ENCODE measurements at places on chromosomes 1 and 21.

- DNase-seq, result no peak
Observed at GRCh38 chr1:25619101-25619890, 2.7 kb downstream of the MAN1C1 start.

GRCh38 chr21:42165901-42166300 lies 53.0 kb upstream of the ABCG1 start:
- DNase-seq, result no peak

GRCh38 chr1:162299018-162299417 lies 77.6 kb downstream of the SPATA46 start:
- no peak for DNase-seq

DNA sequence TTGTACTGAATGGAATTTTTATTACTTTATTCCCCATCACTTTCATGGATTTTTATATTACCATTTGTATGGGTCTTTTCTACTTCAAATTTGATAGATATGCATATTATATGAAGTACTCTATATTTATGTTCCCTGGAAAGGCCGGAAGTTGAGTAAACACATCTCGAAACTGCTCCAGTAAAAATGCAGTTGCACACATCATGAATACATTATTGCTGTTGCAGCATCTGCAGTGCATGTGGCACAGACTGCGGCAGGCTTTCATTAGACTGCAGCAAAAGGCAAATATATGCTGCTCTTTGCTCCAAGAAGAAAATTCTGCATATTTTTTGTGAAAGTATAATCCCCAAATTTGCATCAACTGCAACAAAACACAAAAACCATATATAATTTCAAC lies 48.7 kb upstream of the LRRC7 start:
- no peak for DNase-seq

- no peak for DNase-seq
Observed at GRCh38 chr1:235552146-235552716, 48.0 kb upstream of the B3GALNT2 start.

- peak; percentile 95 for DNase-seq
Observed at GRCh38 chr1:89953131-89953626, 41.7 kb upstream of the ZNF326 start.

GRCh38 chr1:240732390-240732789 lies 120.4 kb upstream of the GREM2 start:
- peak; percentile 35 for DNase-seq

DNA sequence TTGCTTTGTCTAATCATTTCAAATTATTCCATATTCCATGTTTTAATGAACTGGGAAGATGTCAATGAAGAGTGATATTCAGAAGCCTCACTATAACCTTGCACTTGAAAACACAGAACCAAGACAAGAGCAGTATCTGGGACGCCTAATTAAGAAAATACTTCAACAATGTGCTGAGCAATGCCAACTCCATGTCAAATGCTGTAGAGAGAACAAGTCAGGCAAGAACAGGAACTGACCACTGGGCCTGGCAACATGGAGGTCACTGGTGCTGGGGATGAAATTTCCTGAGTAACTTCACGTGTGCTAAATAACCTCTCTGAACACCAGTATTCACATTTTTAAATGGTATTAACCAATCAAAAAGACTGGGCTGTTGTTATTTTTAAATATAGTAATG lies 22.8 kb downstream of the HEATR1 start:
- no peak for DNase-seq

- no peak for DNase-seq
Observed at GRCh38 chr1:83516369-83516768, 482.6 kb downstream of the TTLL7 start.

DNA sequence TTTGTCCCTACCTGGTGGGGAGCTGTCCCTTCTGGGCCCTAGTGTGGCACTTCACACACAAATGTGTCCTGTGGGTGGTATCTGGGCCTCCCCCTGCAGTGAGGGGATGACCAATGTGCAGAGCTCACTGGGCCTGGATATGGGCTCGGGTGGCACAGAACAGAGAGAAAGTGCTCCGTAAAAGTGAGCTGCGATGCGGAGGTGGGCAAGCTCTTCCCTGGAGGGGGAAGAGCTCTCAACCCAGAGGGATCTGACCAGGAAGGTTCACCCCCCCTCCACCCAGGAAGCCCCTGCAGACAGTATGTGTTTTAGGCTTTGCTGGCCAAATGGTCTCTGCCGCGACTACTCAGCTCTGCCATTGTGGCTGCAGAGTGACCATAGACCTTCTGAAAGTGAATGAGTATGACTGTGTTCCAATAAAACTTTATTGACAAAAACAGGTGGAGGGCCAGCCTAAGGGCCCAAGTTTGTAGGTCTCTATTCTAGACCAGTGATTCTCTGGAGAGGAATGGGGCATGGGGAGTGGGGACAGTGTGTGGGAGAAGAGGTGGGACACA lies 8.6 kb upstream of the ITGB2 start:
- no peak for DNase-seq

DNA sequence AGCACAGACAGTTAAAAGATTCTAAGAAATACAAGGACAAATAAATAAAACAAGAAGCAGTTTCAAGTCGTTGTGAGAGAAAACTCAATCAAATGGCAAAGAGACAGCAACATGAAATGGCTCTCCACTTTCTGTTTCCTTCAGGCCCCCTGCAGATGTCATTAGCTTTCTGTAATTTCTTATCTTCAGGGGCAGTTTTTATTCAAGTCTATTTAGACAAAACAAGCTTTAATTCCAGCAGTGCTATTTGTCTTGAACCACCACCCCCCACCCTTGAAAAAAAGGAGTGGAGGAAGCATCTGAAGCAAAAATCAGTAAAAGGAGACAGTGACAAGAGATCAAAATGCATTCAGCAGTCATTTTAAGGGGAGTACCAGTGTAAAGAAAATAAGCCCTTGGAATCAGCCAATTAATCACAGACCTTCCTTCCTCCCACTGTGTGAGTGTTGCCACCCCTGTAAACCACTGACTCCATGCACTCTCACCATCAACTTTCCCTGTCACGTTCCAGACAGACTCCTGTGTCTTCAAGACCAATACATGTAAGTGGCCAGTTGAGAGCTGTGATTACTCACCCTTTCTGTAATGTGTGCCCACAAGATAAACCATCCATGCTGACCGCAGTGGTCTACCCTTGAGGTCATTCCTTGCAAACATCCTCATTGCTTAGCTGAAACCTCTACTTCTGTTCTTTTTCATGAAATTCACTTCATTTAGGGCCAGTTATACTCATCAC lies 136.1 kb upstream of the HOOK1 start:
- peak; percentile 91 for DNase-seq

- no peak for DNase-seq
Observed at GRCh38 chr1:117679299-117679698, 73.5 kb downstream of the TENT5C start.

GRCh38 chr1:14848625-14849024 lies 250.1 kb downstream of the KAZN start:
- DNase-seq, result no peak

- DNase-seq, result no peak
Observed at GRCh38 chr21:41859297-41859980, 19.7 kb downstream of the PRDM15 start.

GRCh38 chr1:208098773-208099172 lies 145.4 kb downstream of the PLXNA2 start:
- DNase-seq, result no peak

DNA sequence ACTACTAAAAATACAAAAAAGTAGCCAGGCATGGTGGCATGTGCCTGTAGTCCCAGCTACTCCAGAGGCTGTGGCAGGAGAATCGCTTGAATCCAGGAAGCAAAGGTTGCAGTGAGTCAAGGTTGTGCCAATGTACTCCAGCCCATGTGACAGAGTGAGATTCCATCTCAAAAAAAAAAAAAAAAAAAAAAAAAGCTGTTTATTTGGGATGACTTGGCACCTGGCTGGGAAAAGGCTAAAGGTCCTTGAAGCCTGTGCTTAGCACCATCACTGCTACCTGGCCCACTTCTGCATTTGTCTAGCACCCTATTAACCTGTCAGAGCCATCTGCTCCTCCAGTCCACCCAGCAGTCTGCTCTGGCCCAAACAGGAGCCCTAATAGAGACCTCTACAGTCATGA lies 25.0 kb downstream of the PRDX6 start:
- DNase-seq, result no peak

- DNase-seq, result no peak
Observed at GRCh38 chr1:105632342-105633196, 1423.9 kb upstream of the PRMT6 start.

GRCh38 chr1:170461762-170462384 lies 70.1 kb upstream of the GORAB start:
- DNase-seq, result no peak

- DNase-seq, result no peak
Observed at GRCh38 chr1:224751624-224752311, 135.7 kb downstream of the CNIH3 start.

GRCh38 chr21:24183077-24183476 lies 1424.2 kb downstream of the MRPL39 start:
- no peak for DNase-seq

GRCh38 chr1:70264839-70265238 lies 43.7 kb downstream of the SRSF11 start:
- DNase-seq, result no peak

DNA sequence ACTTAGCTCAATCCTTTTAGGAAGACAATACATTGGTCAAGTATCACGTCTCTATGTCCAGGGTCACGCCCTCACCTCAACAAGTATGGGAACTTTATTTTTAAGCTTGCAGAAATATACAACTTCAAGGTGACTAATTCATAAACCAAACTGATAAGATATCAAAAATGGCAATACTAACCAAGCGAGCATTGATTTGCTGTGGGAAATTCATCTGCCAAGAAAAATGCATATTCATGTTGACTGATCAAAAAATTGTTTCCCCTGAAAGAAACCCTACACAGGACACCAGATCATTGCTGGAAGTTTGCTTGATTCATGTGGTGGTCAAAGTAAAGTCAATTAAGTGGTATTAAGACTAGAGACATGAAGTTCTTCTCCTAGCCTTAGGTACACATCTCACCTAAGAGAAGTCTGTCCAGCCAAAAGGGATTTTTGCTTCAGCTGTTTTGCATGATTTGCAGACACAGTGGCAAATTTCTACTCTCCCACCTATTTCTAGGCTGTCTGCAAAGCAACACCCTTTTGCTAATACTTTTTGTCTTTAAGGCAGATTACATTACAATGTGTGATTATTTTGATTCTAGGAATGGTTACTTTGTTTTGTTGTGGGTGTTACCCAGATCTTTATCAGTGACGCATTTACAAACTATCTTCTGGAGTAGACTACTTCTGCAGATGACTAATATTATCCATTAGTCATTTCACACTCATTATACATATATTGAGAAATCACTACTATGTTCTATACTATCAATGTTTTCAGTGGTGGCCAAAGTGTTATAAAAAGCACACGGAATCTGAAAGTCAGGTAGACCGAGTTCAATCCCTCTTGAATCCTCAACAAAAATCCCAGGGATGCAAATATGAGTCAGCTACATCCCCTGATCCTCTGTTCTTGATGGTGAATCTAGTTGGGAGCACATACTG lies 12.4 kb downstream of the SAMSN1 start:
- DNase-seq, result peak; percentile 84

GRCh38 chr1:79716447-79716846 lies 709.9 kb upstream of the ADGRL4 start:
- DNase-seq, result no peak

DNA sequence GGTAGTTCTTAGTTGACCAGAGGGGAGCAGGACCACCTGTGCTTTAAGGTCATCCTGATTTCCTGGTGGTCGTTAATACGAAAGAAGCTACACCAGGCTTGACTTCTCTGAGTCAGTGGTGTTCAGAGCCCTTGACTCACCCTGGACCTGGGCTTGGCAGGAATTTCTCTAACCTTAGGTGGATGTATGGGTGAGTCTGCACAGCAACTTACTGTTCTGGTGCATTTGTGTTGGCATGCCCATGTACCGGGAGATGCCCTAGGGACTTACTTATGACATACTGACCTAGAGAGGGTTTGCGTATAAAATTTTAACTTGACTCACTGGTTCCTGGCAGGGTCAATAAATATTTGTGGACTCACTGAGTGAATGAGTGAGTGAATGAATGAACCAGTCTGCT lies 304.6 kb downstream of the DISC1 start:
- DNase-seq, result no peak

DNA sequence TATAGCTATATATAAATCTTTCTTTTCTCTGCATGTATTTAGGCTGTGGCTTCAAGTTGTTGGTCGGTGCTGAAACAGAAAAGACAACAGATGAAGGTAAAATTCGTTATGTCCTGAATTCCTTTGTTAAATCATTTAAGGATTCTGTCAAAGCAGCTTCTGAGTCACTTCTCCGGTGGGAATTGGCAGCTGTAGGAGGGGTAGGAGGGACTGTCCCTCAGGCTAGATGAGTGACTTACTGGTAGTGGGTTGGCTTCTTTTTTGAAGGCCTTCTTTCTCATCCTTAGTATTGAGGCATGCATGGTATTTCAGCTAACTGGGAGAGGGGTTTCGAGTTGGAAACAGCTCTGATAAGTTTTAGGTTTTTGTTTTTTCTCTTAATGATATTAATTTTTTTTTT lies 22.1 kb upstream of the NEXN start:
- DNase-seq, result no peak

DNA sequence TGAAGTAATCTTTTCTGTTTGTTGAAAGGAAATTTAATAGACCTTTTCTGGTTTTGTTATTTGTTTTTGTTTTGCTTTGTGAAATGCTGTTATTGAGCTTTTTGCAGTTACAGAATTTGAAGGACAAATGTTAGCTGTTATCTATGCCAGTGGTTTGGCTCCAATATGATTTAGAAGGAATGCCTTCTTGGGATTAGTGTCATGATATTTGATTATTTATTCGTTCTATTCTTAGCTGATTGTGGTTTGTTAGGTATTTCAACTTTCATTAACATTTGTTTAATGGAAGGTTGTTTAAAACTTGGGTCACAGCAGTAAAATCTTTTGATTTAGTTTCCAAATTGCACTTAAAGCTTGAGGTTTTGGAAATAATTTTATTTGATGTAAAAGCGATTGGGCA lies 33.5 kb downstream of the ADGRL2 start:
- DNase-seq, result no peak

DNA sequence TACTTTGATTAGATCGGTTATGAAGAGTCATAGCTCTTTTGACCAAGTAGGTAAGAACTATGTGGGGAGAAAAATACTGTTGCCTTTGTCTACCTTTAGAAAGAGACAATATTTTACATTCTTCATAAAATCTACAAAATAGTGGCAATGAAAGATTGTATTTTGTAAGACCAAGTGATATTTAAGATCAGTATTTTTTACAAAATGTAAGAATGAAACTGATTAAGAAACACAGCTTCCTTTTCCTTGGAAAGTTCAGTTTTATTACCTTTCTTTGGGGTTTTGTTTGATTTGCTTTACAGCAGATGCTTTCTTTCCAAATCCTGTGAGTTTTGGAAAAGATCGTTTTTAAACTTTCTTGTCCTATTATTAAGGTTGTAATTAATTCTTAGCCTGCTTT lies 69.8 kb downstream of the SLC35A3 start:
- no peak for DNase-seq

DNA sequence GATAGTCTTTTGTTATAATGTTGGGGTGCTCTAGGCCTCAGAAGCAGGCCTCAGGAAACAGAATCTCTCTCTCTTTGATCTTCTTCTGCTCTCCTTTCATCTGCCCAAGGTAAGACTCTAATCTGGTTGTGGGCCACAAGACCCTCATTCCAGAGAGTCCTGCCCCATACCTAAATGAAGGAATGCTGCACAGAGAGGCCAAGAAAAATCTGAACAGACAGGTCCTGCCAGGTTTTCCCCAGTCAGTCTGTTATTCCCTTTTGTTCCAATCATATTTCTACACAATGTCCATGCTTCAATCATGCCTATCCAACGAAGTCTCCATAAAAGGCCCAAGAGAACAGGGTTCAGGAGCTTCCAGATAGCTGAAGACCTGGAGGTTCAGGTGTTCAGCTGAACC lies 7.0 kb upstream of the CFAP45 start:
- no peak for DNase-seq

- no peak for DNase-seq
Observed at GRCh38 chr1:29669158-29669871, 433.0 kb downstream of the PTPRU start.

- DNase-seq, result no peak
Observed at GRCh38 chr1:157085421-157085820, 14.2 kb downstream of the ETV3L start.
